Osteoblast (primary cell): ENCODE measurements at places on chromosomes 6 and 20. TPM values are rescaled to one million over a fixed set of nuclear protein-coding genes. Genes with fewer than 3 reads are reported as not detected.

LINC00237 gene
- total RNA-seq = not detected in 2 replicates

CALHM4 gene
- not detected in 2 replicates for total RNA-seq

PAK5 gene
- not detected in 2 replicates for total RNA-seq

CDKN1A gene
- total RNA-seq = 456 and 461 TPM in 2 replicates

TEAD3 gene
- total RNA-seq = 10.9 and 11.2 TPM in 2 replicates

DAAM2 gene
- total RNA-seq = 29.0 and 46.9 TPM in 2 replicates

DNA sequence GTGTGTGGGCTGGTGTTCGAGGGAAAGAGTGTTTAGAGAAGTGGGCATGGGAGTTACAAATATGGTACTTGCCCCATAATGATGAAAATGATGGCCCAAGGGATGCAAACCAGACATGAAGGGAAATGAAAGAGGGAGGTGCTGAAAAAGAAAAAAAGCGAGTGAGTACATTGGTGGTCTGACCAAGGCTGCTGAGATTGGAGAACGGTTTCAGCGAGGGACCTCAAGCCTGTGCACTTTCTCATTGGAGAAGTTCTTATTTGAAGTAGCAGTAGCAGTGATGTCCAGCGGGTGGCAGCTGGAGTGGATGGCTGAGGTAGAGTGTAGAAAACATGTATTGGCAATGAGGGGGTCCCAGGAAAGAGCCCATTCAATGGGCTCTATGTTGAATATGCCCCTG is 54.8 kb downstream of the TNFAIP3 start:
- no peak for DNase-seq

- DNase-seq = no peak
Measured at GRCh38 chr6:45584127-45584526, 206.4 kb upstream of the SUPT3H start.

- peak; percentile 62 for DNase-seq
Measured at GRCh38 chr6:53728570-53729194, 63.1 kb upstream of the KLHL31 start.

GRCh38 chr6:163474581-163474980 is 60.1 kb downstream of the QKI start:
- no peak for DNase-seq

DNA sequence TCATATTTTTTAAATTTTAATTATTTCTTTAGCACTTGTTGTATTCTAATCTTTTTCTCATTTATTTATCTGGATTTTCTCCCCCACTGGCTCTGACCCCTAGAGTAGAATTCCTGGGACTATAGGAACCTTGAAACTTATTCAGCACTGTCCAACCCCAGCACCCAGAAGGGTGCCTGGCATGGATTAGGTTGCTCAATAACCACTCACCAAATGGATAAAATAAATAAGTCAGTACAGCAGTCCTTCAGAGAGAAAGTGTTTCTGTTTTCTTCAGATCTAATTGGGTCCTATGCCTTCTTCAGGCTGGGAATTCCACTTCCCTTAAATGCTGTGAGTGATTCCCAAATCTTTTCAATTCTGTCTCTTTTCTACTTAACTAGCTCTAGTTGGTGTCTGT is 206.2 kb downstream of the PTPRK start:
- no peak for DNase-seq

DNA sequence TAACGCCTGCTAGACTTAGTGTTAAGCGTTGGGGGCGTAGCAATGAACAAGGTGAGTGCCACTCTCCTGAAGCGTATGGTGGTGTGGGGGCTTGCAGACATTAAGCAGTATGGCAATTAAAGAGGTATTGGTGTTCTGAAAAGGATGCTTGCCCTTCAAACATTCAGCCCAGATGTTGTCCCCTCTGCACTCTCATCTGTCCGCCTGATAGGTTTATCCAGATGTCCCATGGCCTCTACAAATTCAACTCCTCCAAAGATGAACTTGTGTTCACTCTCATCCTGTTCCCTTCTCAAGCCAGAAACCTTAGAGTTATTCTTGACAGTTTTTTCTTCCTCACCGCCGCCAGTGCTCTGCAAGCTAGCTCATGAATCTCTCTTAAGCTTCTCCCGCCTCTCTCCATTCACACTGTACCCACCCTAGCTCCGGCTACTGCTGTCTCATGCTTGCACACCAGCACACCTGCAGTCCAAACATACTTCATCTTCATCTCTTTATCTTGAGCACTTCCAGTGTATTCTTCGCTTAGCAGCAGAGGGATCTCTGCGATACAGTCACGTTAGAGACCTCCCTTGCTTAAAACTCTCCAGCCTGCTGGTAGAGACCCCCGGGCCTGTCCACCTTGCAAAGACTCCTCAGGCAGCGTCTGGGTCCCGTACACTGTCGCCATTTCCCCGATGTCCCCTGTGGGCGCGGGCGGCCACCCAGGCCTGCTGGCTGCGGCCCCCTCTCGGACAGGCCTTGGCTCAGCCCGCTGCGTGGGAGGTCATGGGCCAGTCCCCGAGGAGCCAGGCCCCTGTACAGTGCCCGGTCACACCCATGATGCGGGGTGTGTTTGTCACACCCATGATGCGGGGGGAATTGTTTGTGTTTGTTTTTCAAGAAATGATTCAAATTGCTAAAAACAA is 962 bp downstream of the DDX27 start:
- no peak for DNase-seq

GRCh38 chr6:157151029-157151428 is 172.3 kb downstream of the TMEM242 start:
- DNase-seq = peak; percentile 53

GRCh38 chr6:67160820-67161219 is 1453.8 kb upstream of the EYS start:
- DNase-seq = no peak

DNA sequence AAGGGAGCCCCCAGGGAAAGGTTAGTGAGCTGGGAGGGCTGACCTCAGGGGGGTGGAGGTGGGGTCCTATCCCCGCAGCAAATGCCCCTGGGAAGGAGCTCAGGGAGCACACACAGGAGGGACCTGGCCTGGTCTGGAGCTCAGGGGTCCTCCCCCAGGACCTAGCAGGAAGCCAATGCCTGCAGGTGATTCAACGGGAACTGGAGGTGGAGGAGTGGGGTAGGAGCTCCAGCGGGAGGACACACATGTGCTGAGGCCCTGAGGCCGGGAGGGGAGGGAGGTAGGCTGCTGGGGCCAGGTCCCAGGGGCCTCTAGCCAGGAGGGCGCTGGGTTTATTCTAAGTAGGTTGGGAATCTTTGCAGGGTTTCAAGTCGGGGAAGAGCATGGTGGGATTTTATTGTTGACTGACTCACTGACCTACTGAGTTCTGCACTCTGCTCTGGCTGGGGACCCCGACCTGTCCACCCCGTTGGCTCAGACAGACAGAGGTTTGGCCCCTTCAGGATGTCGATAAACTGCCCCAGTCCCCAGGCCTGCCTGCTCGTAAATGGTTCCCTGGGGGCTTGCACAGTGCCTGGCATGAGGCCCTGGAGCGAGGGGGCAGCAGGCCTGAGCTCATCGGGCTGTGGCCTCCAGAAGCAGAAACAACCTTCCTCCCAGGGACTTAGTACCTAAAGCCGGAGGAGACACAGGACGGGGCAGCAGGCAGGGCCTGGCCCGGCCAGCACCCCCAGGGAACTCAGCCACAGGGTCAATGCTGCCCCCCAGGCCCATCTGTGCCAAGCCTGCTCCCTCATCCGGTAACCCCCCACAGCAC is 62.3 kb downstream of the RIPOR3 start:
- DNase-seq = peak; percentile 74

GRCh38 chr6:83097204-83097603 is 29.7 kb downstream of the DOP1A start:
- no peak for DNase-seq

DNA sequence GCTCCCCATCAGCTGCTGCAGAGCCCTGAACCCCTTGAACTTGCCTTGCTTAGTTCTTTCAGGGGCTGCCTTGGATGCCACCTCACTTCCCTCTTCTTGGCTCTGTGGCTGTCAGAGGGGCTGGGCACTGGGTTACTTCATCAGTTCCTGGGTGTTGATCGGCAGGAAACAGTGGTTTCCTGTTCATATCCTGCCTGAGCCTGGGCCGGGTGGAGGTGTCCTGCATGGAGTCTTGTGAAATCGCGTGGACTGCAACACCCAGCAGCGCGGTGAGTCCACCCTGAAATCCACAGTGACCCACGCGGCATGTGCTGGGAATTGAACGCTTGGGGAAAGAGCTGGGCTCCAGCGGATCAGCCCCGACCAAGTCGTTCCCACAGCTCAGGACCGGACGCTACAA is 97.5 kb downstream of the CDH26 start:
- peak; percentile 84 for DNase-seq

- DNase-seq = no peak
Measured at GRCh38 chr6:132132924-132133639, 181.9 kb upstream of the CCN2 start.
